Epithelial cell of prostate (primary cell): ENCODE measurements at places on chromosomes 11 and 22.
A peak's percentile ranks its signal among the peaks of the same experiment; 100 is the strongest.

DNA sequence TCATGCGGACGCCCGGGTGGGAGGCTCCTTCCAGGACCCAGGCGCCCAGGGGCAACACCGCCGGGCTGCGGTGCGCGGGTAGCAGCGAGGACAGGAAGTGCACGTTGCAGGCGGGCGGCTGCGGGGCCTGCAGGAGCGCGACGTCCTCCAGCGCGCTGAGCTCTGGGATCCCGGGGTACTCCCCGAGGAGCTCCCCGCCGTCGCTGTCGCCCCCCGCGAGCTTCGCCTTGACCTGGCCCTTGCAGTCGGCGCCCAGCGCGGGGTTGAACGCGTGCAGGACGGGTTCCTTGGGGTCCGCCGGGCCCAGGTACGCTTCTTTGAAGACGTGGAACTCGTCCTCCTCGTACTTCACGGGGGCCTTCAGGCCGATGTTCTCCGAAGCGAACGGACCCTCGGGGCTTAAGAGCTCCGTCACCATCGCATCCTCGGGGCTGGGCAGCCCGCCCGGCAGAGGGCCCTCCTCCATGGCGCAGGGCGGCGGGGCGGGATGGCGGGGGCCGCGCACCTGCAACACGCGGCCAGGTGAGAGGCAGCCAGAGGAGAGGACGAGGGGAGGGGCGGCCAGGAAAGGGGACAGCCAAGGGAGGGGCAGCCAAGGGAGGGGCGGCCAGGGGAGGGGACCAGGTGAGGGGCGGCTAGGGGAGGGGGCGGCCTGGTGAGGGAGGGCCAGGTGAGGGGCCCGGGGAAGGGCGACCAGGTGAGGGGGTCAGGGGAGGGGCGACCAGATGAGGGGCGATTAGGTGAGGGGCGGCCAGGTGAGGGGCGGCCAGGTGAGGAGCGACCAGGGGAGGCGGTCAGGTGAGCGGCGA is 921 bp downstream of the TESMIN start:
- no peak for DNase-seq

DNA sequence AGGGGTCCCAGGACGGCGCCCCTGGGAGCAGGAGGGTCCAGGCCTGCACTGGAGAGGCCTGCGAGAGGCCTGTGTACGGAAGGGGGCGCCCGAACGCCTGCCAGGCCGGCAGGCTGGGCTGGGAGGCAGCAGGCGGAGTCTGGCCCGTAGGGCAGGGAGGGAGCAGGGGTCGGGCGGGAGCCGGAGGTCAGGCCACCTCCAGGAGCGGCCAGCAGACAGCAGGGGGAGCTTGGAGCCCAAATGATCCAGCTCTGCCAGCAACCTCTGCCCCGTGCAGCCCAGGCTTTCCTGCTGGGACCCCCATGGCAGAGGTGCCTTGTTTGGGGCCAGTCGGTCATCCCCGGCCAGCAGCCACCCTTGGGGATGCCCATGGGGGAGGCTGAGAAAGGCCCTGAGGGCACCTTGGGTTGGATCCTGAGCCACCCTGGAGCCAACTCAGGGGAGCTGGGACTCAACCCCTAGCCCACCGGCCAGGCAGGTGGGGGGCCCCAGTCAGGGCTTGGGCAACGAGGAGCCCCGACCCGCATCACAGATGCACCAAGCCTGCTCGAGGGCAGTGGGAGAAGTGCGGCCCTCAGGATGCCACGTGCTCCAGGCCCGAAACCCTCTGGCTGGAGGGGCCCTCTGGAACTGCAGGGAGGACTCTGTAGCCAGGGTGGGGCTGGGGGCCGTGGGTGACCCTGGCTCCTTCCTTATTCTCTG is 9.6 kb upstream of the SYT8 start:
- no peak for DNase-seq

DNA sequence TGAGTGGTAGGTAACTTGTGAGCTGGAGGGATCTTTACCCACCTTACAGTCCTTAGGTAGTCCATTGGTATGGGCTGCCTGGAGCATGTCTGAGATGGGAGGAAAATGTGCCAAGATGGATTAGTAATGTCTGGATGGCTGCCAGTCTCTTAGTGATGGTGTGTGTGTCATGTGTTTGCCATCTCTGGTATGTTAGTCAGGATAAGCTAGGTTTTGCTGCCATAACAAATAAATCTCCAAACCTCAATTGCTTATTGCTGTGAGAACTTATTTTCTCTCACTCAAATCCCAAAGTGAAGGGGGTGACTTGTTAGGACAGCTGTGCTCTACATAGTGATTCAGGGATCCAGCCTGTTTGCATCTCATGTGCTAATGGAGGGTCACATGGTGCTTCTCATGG is 40.9 kb upstream of the MYEOV start:
- peak; percentile 73 for DNase-seq

DNA sequence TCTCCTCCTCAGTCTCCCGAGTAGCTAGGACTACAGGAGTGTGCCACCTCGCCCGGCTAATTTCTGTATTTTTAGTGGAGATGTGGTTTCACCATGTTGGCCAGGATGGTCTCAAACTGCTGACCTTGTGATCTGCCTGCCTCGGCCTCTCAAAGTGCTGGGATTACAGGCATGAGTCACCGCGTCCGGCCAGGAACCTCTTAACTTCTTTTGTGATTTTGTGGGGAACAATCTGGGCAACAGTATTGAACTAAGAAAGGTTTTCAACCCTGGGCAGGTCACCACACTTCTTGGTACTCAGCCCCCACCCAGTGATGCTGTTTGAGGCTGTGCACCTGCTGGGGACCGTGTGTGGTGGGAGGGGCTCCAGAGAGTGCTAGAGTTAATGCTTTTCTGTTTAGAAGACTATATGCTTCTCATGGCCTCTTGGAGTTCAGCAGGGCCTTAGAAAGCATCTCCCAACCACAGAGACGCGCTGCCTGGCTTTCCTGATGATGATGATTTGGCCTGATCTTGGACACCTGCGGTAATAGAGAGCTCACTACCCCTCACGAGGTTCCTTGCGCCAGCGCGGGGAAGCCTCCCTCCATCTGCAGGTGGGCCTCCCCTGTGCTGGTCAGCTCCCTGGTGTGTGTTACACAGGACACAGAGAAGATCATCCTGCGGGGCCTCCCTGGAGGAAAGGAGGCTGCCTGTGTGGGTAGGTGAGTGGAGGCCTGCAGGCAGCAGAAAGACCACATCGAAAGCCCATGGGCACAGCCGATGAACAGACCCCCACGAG is 1.2 kb downstream of the DENND6B start:
- DNase-seq, result no peak

GRCh38 chr11:124716591-124716990 is 23.2 kb upstream of the NRGN start:
- no peak for DNase-seq

GRCh38 chr22:25448435-25449051 is 115.9 kb upstream of the GRK3 start:
- no peak for DNase-seq

GRCh38 chr11:64358536-64358906 is 441 bp upstream of the RPS6KA4 start:
- DNase-seq, result no peak

- DNase-seq, result no peak
These were observed 30.8 kb downstream of the GNB1L start for GRCh38 chr22:19823902-19824211.

DNA sequence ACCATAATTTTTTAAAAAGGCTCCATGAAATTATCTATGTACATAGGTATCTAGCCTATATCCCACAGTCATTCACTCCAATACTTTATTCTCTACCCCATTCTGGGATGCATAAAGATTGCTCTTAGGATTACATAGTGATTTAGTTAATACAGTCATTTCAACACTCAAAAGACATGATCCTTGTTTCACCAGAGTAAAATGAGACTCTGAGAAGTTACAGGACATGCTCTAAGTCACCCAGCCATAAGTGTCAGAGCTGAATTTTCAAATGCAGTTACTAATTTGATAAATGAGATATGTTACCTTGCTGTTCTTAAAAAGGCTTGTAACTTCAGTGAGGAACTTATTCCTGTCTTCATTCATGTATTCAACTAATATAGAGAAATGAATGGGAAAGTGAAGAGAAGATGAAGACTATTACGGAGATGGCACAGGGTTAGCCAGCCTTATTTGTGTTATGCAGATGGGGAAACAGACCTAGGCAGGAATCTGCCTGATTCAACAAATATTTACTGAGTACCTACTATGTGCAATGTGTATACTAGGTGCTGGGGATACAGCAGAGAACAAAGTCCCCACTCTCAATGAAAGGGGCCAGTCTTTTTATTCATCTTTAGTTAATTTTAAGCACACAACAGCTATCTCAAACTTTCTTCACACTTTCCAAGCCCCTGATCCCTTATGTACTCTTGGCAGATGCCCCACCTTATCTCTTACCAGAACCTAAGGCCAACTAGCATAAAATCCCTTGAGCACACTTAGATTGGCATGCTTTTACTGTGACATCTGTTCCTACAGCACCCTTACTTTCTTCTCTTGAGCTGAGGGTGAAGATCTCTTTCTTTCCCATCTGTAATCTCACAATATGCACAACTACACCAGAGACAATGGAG is 21.6 kb downstream of the MAPK1 start:
- no peak for DNase-seq

DNA sequence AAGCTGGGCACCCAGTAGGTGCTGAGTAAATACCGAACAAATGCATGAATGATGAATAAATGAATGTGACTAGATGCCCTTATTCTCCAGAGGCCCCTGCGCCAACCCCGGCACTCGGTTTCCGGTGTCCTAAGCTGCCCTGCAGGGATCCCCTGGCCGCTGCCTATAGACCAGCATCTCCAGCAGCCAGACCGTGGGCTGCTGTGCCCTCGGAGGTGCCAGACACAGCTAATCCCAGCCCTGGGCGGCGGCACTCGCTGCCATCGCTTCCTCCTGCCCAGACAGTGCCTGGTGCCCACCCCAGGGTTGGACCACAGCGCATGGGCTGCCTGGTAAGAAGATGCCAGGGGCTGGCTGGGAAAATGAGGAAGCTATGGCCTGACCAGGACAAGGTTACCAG is 15.6 kb downstream of the CREB3L1 start:
- no peak for DNase-seq

DNA sequence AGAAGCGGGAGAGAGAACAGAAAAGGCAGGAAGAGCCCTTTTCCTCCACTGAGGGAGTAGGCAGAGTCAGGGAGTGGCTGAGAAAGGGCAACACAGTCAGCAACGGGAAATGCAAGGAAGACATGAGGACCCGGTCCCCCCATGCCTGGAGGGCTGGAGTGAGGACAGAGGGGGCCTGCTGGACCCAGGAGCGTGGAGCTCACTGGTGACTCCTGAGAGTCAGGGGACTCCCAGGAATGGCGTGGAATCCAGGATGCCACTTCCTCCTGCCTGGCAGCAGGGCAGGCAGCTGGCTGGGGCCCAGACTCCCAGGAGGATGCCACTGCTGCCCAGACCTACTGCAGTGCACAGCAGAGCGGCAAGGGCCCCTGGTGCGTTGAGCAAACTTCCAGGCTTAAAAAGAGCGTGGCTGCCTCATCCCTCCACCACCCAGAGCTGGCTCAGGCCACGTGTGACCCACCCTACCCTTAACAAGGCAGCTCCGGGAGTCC is 11.3 kb downstream of the C11orf21 start:
- DNase-seq, result no peak

DNA sequence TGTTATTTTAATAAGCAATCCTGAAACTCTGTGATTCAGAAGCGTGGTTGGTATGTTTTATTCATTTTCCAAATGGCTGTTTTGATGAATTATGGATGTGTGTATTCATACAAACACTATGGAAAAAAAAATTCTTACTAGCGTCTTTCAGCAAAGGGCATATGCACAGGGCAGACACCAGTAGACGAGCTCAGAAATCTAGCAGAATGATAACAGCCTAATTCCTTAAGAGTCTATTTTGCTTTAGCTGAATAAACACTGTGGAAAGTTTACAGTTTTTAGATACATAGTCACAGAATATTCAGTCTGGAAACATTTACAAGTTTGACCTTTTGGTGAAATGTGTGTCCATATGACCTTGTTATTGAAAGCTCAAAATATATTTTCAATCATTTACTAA is 418.8 kb upstream of the LUZP2 start:
- DNase-seq, result no peak
